Stimulated activated naive CD4-positive, alpha-beta T cell treated with Interleukin-2 at 50 U/mL for 16 hours (primary cell): ENCODE measurements at places on chromosomes 7 and 10.

DNA sequence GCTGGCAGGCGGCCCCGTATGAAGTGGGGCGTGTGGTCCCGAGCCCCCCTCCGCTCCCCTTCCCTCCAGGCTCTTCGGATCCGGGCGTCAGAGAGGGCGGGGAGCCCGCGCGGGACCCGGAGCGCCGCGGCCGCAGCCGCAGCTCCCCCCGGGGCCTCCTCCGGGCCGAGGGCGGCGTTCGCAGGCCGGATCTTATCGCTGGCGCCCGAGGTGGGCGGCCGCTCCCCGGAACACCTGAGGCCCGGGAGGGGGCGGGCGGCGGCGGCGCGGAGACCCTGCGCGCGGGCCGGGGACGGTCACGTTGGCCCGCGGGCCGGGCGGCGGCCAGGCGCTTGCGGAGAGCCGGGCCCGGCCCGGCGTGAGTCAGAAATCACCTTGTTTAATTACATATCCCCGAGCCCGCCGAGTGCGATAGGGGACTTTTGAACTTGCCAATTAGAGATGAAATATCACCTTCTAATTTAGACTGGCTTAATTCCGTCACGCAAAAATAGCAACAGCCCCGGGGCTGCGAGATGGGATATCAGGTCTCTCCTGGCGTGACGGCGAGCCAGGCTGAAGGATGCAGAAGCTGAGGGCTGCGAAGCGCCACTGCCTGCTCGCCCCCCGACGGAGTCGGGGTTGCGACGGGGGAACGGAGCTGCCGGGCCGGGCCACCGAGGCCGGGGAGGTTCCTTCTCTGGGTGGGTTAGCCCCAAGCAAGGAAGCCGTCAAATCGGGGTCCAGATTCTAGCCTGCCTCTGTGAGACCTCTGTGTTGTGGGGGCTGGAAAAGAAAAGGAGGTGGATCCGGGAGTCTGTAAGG lies 43.4 kb downstream of the LDB3 start:
- DNase-seq, result peak; percentile 51

DNA sequence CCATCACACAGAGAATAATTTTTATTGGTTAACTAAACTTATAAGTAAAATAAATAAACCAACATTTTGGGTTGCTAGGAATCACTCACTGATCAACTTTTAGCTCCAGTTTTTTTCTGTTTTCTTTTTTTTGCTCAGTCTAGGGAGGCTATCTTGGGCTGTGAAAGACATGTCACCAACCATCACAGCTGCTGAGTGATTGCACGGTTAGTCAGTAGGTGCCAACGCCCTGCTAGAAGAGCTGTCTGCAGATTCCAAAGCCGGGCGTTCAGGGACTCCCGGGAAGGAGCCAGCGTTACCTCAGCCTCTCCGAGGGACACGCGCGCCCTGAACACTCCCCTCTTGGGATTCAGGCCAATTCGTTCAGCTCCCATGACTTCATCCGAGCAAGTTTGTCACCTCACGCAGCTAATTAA lies 604 bp upstream of the STAM start:
- peak; percentile 47 for DNase-seq

- DNase-seq, result no peak
Observed at GRCh38 chr10:23139677-23140076, 44.3 kb downstream of the MSRB2 start.

DNA sequence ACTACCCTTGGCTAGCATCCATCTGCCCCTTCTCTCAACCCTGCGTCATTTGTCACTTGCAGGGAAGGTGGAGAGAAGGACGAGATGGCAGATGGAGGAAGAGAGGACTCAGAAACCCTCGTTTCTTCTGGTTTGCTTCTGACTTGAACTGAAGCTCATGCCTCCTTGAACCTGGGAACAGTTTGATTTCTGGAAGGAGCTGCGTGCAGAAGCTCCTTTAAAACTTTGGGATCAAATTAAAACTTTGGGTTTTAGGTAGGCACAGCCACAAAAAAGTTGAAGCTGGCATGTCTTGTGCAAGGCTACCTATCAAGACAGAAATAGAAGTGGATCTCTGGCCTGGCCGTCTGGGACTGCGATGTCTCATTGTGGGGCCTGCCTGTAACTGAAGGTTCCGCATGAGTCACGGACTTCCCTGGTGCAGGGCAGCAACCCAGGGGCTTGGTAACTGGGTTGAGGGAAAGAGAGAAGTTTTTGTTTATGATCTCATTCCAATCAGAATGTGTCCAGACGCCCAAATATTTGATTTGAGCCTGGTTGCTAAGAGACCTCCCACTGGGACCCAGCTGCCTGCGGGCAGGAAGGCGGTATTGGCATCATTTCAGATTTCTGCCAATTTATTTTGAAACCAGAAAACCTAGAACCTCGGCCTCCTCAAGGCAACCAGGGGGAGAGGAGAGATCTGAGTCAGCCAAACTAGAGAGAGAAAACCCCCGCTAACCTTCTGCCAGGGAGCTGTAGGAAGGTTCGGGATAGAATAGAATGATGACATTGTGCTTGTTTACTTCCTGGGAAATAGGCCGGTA lies 15.8 kb upstream of the CAMK1D start:
- DNase-seq, result peak; percentile 59

DNA sequence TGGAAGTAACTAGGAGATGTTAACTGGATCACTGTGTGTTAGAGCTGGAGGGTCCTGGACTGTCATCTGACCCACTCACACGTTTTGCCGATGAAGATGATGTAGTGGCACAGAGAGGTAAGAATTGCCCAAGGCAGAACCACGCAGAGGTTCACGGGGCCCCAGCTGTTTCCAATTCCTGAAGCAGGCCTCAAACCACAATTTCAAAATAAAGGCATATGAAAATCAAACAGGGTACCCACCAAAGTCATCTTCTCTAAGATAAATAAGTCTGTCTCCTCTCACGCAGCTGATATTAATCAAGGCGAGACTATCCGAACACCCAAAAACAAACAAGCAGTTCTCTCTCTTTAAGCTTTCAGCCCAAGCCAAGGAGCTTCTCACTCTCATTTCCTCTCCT lies 113.3 kb upstream of the JCAD start:
- DNase-seq, result no peak

- no peak for DNase-seq
Observed at GRCh38 chr7:45574416-45574668, 174 bp downstream of the ADCY1 start.

DNA sequence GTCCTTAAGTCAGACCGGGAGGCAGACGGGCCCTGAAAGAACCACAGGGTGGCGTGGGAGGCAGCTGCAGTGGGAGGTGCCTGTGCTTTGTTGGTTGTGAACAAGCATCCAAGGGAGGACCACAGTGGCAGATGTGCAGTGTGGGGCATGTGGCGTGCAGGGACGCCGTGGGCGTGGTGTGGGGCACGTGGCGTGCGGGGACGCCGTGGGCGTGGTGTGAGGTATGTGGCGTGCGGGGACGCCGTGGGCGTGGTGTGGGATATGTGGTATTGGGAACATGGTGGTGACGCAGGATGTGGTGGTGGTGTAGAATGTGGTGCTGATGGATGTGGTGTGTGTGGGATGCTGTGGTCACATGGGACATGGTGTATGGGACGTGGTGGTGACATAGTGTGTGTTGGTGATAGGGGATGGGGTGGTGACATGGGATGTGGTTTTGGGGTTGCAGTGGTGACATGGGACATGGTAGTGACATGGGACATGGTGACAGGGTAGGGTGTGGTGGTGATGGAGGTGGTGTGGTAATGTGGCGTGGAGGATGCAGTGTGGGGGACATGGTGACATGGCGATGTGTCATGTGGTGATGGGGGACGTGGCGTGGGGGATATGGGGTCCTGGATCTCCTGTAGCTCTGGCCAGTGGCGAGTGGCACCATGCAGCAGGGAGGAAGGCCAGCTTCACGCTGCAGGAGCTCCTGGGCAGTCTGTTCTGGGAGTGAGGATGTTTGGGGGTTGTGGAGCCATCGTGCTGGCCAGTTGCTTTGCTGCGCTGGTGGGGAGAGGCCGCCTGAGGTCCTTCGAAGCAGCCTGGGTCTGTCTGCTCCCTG lies 78.8 kb downstream of the INPP5A start:
- peak; percentile 69 for DNase-seq

DNA sequence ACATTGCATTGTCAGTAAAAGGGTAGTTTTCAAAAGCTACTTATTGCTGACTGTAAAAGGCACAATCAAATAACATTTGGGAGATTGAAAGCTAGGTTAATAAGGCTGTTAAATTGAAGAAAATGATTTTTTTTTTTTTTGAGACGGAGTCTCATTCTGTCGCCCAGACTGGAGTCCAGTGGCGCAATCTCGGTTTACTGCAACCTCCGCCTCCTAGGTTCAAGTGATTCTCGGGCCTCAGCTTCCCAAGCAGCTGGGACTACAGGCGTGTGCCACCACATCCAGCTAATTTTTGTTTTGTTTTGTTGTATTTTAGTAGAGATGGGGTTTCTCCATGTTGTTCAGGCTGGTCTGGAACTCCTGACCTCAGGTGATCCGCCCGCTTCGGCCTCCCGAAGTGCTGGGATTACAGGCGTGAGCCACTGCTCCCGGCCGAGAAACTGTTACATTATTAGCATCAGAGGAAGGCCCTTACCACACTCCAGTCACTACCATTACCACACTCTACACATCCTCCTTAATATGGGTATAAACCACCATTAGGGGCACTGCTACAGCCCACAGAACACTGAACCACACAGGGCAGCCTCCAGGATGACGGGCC lies 1.0 kb downstream of the CYP51A1 start:
- no peak for DNase-seq

DNA sequence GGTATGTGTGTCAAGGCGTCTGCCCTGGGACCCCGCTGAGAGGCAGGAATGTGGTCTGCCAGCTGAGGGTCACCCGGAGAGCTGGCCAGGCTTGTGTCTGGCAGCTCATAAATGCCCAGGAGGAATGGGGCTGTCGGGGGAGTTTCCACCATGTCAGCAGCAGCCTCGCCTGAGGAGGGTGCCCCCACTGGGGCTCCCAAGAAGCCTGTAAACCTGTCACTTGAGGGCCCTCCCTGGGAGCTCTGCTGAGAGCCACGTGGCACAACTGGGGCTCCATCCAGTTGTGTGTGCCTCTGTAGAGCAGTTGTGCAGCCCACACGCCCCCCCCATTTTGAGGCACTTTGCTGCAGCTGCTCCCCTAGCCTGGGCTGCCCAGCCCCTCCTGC lies 70.6 kb downstream of the NEURL1 start:
- no peak for DNase-seq

DNA sequence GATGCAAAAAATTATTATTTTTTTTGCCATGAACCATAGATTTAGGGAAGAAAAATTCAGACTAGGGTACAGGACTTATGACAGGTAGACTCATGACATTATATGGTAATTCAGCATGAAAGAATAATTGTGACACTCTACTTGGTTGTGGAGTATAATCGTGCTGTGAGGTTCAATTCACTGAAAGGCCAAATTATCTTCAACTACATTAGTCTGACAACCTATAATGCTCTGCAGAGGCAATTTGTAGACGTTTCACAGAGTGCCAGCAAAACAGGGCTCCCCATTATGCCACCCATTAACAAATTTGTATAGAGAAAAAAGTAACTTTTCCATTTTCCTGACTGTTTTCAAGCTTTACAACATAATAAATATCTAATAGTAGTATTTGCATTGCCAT lies 292.6 kb downstream of the LRMDA start:
- no peak for DNase-seq

- DNase-seq, result no peak
Observed at GRCh38 chr10:8378198-8378983, 323.9 kb downstream of the GATA3 start.

GRCh38 chr10:23200997-23201652 lies 9.0 kb downstream of the PTF1A start:
- DNase-seq, result no peak

DNA sequence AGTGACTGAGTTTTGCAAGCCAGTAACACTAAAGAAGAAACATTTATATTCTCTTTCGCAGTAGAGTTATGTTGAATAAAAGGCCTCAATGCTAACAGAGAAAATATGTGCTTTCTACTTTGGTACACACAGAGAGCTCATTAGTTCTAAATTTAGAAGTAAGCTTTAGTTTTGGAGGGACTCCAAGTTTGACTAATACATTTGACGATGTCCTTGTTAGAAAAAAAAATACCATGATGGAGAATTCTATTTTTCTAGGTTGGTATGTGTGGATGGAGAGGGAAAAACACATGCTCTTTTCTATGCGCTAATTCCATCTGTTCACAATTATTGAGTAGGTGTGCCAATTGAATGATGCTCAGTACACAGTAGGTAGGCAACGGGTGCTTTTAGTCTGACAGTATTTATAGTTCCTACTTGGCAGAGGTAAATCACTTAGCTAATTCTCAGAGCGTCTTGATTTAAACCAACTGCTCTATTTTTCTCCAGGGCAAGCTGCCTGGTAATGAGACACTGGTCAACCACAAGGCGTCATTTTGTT lies 327.2 kb upstream of the AKR1E2 start:
- no peak for DNase-seq

- no peak for DNase-seq
Observed at GRCh38 chr7:118076564-118076963, 107.4 kb upstream of the LSM8 start.

DNA sequence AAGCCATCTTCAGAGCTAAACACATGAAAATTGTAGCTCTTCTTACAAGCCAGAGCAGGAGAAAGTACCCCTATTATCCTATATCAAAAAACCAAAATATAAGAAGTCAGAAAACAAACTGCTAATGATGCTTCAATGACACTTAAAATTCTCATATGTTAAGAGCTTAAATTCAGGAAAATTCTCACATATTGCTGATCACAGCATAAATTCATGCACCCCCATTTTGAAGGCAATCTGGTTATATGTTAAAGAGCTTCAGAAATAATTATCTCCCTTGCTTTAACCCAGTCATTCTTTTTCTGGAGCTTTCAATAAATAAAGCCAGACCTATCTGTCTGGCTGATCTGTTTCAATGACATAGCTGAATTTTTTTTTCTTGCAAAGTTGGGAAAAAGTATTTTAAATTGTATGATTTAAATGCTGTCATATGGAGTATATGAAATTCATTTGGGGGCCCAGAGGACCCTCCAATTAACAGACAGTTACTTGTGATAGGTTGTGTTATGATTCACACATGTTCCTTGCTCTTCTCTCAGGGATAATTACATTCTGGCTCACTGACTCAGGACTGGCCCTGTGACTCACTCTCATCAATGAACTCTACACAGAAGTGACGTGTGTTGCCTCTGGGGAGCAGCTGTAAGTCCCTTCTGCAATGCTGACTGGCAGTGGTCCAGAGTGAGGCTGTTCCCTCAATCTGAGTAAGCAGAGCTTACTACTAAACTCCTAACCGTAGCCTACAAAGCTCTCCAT lies 85.2 kb downstream of the HGF start:
- no peak for DNase-seq

GRCh38 chr7:69060516-69060915 lies 537.8 kb upstream of the AUTS2 start:
- DNase-seq, result no peak

DNA sequence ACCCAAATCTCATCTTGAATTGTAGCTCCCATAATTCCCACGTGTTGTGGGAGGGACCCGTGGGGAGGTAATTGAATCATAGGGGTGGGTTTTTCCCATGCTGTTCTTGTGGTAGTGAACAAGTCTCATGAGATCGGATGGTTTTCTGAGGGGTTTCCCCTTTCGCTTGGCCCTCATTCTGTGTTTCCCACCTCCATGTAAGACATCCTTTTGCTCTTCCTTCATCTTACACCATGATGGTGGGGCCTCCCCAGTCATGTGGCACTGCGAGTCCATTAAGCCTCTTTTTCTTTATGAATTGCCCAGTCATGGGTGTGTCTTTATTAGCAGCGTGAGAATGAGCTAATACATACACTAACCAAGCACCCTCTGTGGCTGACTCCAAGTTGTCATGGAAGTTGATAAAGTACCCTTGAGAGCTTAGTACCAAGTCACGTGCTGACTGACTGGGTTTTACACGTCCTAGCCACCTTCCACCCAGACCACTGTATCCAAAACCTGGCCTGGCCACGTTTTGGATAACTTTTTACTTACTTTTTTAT lies 614.4 kb downstream of the SDK1 start:
- DNase-seq, result no peak

- DNase-seq, result no peak
Observed at GRCh38 chr7:135179321-135179925, 8.9 kb upstream of the CYREN start.
